ENCODE measurements at places on chromosomes 16 and 17.
A peak's percentile ranks its signal among the peaks of the same experiment; 100 is the strongest.

DNA sequence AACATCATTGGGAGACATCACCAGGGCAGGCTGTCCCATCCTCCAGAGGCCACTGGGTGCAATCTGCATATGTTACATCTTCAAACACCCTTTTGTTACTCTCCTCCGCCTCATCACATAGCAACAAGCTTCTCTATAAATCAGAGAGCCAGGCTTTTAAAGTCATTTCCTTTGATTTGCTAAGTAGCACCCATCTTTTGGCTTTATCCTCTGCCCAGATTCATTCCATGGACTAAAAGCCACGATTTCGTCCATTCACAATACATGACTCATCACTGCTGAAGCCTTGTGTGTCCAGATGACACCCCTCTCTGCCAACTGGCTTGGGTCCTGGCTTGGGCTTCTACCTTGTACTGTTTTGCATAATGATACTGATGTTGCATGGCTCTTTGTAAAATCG lies 2.0 kb upstream of the KRT38 start:
- DNase-seq = no peak

- no peak for DNase-seq
Measured at GRCh38 chr16:4603624-4604170, 11.0 kb downstream of the UBALD1 start.

- DNase-seq = peak; percentile 79
Measured at GRCh38 chr16:70018254-70018653, 67.1 kb downstream of the CLEC18A start.

GRCh38 chr16:75096656-75097055 lies 19.9 kb downstream of the LDHD start:
- DNase-seq = peak; percentile 90

- DNase-seq = no peak
Measured at GRCh38 chr17:48558057-48558830, 13.3 kb upstream of the HOXB2 start.

Data from Caco-2 (cell line).